ENCODE measurements at places on chromosomes 12 and 14. TPM values are rescaled to one million over a fixed set of nuclear protein-coding genes. Genes with fewer than 3 reads are reported as not detected.

PMEL gene
- total RNA-seq = 0.33 TPM

SNAPC1 gene
- total RNA-seq = 9.9 TPM

PPFIBP1 gene
- 64.7 TPM for total RNA-seq

RNASE7 gene
- total RNA-seq = not detected
